Fibroblast of skin of abdomen (primary cell): ENCODE measurements at places on chromosomes 7 and 10.

DNA sequence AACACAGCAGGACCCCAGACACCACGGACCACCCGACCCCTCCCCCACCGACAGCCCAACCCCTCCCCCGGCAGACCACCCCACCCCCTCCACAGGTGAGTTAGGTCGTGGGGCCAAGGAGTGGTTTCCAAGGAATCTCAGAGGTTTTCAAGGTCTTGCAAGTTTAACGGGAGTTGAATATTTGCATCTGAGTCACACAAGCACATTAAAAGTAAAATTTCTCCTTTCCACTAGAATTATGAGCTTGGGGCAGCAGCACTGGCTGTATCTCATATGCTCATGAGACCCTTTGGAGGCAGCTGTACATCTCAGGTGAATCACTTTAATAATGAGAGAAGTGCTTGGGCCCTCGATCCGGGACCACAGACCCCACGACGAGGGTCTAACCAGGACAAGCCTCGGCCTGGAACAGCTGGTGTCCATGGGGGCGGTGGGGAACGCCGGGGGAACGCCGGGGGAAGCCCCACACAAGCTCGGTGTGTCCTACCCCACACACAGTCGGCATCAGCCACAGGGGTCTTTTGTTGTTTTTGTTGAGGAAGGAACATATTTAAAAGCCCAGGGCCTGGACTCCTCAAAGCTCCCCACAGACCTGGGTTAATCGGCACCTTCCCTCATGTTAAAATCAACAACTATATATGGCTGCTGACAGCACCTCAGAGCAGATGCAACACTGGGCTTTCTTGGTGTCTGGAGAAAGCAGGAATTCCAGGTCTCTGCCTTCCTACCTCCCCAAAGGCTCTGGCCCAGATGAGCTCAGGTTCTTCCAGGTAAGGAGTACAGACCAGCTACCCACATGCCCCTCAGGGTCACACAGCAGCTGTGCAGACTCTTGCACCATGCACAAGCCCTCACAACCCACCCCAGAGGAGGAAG lies 130.3 kb downstream of the DIP2C start:
- DNase-seq, result no peak

DNA sequence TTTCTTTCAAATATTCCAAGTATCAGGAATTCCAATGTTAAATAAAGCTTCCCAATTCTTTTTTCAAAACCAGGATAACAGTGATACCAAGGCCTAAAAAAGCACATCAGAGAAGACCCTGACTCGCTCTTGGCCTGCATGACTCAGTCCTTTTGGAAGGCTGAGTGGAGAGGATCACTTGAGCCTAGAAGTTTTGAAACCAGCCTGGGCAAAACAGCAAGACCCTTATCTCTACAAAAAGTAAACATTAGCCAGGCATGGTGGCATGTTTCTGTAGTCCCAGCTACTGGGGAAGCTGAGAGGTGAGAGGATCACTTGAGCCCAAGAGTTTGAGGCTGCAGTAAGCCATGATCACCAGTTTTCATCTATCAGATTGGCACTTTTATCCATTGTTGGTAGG lies 18.7 kb downstream of the NFE2L3 start:
- no peak for DNase-seq

DNA sequence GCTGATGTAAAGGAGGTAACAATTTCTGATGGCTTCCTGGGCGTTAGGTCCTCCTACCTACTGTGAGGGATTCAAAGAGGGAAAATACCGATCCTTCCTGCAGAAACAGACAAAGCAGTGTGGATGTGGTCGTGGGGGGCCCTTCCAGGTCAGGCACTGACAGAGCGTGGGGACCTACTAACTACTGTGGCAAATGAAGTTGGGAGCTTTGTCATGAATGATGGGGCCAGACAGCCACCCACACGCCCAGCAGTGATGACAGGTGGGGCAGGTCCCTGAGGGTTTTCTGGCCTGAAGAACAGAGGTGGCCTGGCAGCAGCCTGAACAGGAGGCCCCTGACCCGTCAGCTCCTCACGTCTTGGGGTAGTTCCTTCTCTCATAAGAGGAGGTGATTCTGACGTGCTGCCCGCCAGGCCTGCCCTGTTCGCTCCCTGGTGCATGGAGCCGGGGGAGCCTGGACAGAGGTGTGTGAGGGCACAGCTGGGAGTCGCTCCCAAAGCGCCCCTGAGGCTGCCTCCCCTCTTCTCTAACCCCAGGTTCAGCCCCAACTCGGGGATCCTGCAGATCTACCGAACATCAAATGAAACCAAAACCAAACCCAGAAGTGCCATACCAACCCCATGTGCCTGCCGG lies 4.2 kb downstream of the ATP6V0E2 start:
- DNase-seq, result no peak

GRCh38 chr10:60032723-60033122 lies 126.4 kb upstream of the CCDC6 start:
- DNase-seq, result peak; percentile 43

GRCh38 chr7:112226701-112227276 lies 20.3 kb downstream of the ZNF277 start:
- DNase-seq, result no peak

GRCh38 chr7:42692621-42693020 lies 219.2 kb downstream of the C7orf25 start:
- DNase-seq, result peak; percentile 91

DNA sequence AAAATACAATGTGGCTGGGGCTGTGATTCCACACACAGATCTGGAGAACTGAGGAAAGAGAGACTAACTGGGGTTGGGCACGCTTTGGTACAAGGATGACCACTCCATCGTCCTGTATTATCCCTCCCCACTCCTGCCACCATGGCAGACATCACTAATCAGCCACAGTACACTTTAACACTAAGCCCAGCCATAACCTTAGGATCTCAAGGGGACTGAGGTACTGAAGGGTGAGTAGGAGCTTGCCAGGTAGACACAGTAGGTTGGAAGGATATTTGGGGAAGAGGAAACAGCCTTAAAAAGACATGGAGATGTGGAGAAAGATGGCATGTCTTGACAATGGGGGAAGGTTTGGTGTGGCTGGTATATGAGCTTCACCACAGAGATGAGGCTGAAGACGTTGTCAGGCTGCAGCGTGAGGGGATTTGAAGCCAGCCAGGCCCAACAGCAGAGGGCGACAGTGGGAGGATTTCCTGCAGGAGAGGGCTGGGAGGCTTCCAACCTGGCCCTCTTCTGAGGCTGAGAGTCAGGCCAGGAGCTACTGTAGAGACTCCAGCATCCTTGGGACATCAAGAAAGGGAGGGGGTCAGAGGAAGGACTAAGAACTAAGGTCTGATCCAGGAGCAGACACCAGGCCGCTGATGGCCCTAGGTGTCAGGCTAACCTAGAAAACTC lies 58.6 kb upstream of the COL13A1 start:
- peak; percentile 33 for DNase-seq

GRCh38 chr10:78997635-78998618 lies 70.8 kb upstream of the ZMIZ1 start:
- DNase-seq, result no peak

GRCh38 chr7:88002617-88003016 lies 68.6 kb downstream of the ADAM22 start:
- DNase-seq, result peak; percentile 5

GRCh38 chr7:105650382-105650970 lies 69.2 kb upstream of the EFCAB10 start:
- no peak for DNase-seq

DNA sequence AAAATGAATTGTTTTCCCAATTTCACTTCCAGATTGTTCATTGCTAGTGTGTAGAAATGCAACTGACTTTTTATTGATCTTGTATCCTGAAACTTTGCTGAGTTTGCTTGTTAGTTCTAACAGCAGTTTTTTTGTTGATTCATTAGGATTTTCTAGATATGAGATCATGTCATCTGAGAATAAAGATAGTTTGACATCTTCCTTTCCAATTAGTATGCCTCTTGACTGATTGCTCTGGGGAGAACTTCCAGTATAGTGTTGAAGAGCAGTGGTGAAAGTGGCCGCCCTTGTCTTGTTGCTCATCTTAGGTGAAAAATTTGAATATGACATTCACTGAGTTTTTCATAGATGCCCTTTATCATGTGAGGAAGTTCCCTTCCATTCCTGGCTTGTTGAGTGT lies 11.9 kb upstream of the SUN1 start:
- no peak for DNase-seq

- DNase-seq, result no peak
Measured at GRCh38 chr7:150848111-150848510, 4.2 kb upstream of the AOC1 start.
